Stimulated activated CD8-positive, alpha-beta memory T cell treated with anti-CD3 and anti-CD28 coated beads, Interleukin-2, amount 100 ng/mL, for 48 hours (primary cell): ENCODE measurements at places on chromosomes 1 and 21.

DNA sequence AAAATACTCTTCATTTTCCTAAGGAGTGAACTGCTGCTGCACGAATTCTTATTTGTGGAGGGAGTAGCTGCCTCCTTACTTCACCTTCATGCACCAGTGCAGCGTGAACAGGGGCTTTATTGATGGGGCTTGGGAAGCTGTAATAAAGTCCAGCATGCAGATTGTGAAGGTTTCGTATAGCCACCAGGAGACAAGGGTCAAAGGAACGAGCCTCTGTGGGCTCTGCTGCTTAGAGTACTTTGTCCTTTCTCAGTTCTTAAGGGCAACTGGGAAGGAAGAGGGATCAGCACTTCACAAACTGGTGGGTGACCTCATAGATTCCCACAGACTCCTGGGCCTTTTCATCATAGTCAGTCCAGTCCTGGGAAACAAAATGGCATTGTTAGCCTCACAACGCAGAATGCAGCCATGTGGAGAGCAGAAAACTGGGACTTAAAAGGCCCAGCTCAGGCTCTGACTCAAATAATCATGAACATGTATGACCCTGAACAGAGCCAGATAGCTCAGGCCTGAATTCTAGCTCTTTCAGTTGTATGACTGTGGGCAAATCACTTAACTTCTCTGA, 6.0 kb downstream of the CZIB start:
- no peak for DNase-seq

DNA sequence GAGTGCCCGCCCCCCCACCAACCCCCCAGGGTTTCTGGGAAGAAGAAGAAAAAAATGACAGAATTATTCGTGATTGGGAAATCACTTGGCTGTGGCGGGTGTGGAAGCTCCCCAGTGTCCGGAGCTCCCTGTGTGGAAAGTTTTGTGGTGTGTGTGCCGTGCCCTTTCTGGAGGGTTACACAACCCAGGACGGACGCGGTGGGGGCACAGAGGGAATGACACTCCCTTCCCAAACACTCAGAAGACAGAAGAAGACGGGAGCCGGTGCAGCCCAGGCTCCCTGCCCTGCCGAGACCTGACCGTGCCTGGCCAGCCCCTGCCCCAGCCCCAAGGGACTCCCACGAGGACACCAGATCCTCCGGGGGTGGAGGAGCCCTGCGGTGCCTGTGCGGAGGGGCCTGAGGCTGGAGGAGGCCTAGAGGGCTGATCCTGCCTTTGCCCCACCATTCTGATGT, 33.0 kb upstream of the ADARB1 start:
- DNase-seq = no peak

- DNase-seq = no peak
Measured at GRCh38 chr1:205249651-205250050, 21.9 kb downstream of the TMCC2 start.

GRCh38 chr1:21295002-21295401, 4.7 kb upstream of the ECE1 start:
- DNase-seq = no peak

DNA sequence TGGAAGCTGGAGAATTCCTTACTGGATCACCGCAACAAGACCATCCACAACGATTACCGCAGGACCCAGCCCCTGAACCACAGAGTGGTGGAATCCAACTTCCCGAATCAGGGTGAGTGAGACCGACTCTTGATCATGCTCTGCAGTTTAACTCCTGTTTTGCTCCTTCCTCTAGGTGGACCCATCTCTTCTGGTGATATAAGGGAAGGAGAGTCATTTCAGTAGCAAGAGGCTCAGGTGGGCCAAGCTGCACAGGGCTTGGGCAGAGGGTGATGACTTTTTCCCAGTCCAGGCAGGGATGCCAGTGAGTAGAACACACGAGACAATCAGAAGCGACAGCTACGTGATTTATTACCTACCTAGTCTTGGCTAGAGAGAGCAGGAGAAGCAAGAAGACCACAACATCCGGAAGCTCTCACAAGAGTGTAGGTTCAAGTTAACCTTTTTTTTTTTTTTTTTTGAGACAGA, 25.2 kb downstream of the CA6 start:
- no peak for DNase-seq

DNA sequence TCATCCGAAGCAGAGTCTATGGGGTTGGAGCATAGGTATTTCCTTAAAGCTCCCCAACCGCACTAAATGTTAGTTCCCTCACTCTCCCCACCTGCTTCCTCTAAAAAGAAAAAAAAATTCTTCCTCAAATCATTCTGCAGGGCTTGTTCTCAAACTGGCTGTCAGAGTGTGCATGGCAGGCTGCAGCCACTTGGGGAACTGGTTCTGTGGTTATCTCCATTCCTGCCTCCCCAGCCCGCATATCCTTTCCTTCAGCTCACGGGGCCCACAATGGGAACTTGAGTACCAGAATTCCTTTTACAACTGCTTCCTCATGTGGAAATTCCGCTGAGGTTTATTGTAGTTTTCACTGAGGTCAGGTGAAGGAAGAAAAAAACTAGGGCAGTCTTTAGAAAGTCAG, 159.2 kb downstream of the PIGK start:
- no peak for DNase-seq

- no peak for DNase-seq
Measured at GRCh38 chr1:247435030-247435758, 19.2 kb downstream of the NLRP3 start.

GRCh38 chr1:168732736-168733135, 3.7 kb upstream of the DPT start:
- DNase-seq = no peak

DNA sequence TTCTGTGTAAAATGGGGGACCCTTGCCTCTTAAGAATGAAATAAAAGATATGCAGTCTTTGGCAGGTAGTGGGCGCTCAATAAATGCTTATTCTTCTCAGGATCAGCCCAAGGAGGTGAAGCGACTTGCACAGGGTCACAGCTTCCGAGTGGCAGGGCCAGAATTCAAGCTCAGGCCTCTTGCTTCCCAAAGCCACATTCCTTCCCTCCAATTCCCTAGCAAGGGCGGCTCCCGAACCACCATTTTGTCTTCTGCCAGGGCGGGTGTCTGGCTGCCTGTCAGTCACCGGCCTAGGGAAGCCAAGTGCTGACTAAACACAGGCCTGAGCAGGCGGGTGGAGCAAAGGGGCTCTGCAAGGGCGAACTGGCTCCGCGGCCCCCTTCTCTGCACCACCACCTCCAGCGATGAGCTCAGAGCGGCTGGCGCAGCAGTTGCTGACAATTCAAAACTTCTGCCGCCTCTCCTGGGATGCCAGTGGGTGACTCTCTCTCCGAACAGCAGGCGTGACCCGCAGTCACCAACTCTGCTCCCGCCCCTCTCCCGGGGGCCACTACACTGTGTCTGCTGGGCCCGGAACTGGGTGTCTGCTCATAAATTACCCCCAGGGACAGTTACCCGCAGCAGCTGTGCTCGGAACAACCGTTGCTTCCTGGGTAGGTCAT, 10.8 kb downstream of the GPR3 start:
- DNase-seq = no peak

GRCh38 chr1:218538341-218538740, 193.2 kb downstream of the TGFB2 start:
- DNase-seq = no peak

- no peak for DNase-seq
Measured at GRCh38 chr21:23639721-23640120, 1967.6 kb downstream of the MRPL39 start.

DNA sequence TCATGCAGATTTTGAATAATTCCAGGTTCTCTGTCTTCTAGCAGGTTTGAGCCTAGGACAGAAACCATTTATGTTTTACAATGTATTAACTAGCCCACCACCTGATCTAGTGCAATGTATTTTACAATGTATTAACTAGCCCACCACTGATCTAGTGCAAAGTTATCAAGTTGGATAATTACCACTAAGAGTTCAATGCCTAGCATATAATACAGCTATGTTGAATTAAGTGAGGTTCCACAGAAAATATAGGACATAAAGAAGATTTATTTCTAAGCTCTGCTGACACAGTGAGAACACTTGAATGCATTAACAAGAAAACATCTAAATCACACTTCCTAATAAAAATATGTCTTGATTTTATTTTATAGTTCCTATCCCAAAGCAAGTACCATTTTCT, 854.6 kb upstream of the NEGR1 start:
- DNase-seq = no peak

DNA sequence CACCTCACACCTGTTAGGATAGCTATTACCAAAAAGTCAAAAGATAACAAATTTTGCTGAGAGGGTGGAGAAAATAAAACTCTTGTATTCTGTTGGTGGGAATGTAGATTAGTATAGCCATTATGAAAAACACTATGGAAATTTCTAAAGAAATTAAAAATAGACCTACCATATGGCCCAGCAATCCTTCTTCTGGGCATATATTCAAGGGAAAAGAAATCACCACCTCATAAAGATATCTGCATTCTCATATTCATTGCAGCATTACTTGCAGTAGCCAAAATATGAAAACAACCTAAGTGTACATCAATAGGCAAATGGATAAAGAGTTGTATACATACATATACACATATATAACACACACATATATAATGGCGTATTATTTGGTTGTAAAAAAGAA, 791.6 kb upstream of the RGS18 start:
- DNase-seq = no peak

GRCh38 chr1:214570442-214570841, 19.0 kb upstream of the PTPN14 start:
- no peak for DNase-seq

DNA sequence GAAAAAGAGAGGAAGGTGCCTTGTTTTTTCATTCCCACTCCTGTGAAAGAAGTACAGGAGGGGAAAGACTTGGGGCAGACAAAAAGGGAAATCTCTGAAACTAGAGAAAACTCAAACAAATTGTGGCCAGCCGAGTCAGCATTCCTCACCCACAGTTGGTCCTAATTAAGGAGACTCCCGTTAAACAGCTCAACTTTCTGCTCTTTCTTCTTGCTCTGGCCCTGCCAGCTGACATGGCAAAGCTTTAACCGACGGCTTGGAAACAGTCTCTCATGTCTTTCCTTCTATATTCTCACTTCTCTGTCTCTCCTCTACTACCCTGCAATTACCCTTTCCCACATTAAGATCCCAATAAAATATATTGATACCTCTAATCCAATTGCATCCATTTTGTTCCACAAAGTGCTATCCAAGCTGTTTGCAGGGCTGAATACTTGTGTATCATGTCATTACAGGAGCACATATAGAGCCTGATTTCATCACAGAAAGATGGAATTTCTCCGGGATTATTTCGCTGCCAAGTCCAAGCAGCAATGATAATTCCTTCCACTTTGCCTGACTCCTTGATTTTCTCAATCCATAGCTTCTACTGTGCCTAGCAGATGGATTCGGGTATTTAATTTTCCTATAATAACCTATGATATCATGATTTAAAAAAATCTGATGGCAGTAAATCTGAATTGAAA, 65.4 kb upstream of the IPO9 start:
- no peak for DNase-seq

- no peak for DNase-seq
Measured at GRCh38 chr1:235342039-235342438, 13.7 kb downstream of the GGPS1 start.

DNA sequence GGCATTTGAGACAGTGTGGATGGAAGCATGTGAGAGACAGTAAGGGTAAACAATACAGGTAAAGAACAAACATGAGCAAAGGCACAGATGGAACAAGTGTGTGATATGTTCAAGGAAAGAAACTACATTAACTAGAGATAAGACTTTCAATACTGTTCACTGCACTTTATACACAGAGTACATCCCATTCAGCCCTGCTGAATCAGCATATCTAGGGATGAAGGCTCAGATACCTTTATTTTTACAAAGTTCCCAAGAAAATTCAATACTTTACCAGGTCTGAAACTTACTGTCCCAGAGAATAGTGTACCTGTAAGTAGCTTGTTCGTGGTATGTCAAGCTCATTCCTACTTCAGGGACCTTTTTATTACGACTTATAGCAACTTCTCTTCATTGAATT, 122.5 kb downstream of the LHX4 start:
- no peak for DNase-seq

DNA sequence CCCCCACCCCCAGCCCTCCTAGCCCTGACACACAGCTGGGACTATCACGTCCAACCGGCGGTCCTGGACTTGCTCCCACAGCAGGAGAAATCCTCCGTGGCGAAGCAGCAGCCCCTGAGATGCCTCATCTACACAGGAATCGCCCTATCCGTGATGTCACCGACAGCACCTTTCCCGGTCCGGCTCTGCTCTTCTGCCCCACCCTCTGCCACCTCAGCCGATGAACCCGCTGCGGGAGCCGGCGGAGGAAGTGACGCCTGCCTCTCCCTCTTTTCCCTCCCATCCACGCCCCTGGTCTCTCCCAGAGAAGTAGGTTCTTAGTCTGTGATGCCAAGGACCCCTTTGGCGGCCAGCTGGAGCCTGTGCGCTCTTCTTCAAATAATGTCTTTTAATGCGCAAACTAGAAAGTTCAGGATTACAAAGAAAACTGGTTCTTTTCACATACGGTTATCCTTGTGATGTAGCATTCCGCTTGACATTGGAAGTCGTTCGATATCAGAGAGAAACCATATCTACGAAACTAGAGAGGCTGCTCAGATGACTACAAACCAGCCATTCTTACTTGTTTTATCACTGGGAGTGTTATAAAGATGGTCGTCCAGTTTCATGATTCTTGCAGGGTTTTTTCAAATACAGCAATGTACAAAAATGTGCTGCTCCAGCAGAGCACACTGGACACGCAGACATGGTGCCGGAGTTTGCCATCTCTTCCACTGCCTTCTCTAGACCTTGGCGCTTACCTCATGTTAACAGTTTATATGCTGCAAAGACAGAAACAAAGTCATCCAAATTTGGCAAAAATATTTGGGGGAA, 120.3 kb downstream of the PPIAL4G start:
- DNase-seq = peak; percentile 48

GRCh38 chr21:46159390-46159789, 4.0 kb upstream of the FTCD start:
- DNase-seq = no peak

GRCh38 chr1:169214598-169214997, 108.1 kb downstream of the ATP1B1 start:
- no peak for DNase-seq

- DNase-seq = no peak
Measured at GRCh38 chr1:26553942-26554682, 24.6 kb downstream of the RPS6KA1 start.

- no peak for DNase-seq
Measured at GRCh38 chr1:906600-907420, 16.9 kb upstream of the SAMD11 start.

- DNase-seq = no peak
Measured at GRCh38 chr21:27301220-27301619, 334.3 kb upstream of the ADAMTS5 start.

- DNase-seq = no peak
Measured at GRCh38 chr1:84489766-84490165, 10.7 kb downstream of the RPF1 start.
